ENCODE measurements at places on chromosomes 6 and 20.

DNA sequence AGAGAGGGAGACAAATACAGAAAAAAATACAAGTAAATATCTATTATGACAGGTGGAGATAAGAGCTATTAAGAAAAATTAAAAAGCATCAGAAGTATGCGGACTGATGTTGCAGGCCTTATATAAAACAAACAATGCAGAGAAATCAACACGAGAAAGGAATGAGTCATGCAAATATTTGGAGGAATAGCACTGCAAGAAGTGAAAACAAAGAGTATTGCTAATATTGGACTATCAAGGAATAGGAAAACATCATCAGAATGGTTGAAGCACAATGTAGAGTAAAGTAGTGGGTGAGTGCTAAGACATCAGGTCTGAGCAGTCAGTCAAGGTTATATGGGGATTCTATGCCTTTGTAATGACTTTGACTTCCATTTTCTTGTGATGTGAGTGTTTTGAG, 657.5 kb upstream of the GJE1 start:
- no peak for DNase-seq

DNA sequence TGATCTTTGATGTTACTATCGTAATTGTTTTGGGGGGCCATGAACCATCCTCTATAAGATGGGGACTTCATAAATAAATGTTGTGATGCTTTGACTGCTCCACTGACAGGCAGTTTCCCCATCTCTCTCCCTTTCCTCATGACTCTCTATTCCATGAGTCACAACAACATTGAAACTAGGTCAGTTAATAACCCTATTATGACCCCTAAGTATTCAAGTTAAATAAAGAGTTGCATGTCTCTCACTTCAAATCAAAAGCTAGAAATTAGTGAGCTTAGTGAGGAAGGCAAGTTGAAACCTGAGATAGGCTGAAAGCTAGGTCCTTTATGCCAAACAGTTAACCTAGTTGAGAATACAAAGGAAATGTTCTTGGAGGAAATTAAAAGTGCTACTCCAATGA, 491.0 kb downstream of the HAO1 start:
- no peak for DNase-seq

DNA sequence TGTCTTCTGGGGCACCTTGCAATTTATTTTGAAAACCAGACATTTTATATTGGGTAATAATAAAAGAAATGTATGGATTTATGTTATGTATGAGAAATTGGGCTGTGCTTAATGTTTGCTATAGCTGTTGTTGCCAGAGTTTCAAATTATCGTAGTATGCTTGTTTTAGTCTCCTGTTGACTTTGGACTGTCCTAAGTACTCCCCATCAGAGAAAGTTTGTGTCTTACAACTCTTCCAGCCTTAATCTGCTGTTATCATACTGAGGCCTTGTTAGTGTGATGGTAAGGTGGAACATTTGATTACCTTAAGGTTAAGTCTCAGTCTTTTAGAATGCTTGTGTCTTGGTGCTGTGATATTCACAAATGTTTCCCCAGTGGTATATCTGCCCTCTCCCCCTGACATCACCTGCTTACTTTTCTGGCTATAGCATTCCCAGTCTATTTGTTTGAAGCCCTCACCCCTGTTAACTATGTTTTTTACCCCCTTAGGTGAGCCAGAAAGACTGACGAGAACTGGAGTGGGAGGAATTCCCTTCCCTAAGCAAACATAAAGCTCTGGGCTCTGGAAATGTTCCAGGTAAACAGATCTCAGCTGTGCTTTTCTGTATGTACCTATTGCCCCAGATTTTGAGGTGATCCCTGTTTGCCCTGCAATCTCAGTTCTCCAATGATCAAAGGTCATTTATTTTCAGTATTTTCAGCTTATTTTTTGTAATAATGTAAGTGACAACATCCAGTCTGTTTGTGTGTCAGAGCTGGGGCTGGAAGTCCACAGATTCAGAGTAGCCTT, 581.1 kb upstream of the CITED2 start:
- no peak for DNase-seq

- no peak for DNase-seq
Measured at GRCh38 chr20:56004007-56004406, 1.3 kb downstream of the CBLN4 start.

- peak; percentile 29 for DNase-seq
Measured at GRCh38 chr6:43668151-43669028, 19.2 kb downstream of the MRPS18A start.

DNA sequence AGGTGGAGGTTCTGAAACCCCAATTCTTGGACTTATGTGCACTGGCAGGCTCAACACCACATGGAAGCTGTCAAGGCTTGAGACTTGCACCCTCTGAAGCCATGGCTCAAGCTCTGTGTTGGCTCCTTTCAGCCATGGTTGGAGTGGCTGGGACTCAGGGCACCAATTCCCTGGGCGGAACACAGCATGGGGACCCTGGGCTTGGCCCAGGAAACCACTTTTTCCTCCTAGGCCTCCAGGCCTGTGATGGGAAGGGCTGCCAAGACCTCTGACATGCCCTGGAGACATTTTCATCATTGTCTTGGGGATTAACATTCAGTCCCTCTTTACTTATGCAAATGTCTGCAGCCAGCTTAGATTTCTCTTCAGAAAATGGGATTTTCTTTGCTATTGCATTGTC, 26.2 kb upstream of the CLDN20 start:
- DNase-seq: no peak

DNA sequence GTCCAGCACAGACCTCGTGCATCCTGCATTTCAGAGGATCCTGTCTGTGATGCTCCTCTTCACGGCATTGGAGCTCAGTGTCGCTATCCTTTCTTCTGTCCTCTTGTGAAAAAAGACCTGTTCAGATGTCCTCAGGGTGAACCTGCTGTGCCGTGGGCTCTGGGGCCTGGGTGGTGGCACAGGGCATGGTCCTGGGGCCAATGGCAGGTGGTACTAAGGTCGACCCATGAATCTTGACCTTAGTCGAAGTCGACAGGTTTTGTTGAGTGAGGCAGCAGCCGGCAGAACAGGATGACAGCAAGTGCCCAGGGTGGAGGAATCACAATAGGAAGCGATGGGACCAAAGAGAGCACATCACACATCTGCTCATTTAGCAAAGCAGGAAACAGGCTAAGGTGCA, 22.0 kb upstream of the MAS1L start:
- no peak for DNase-seq

GRCh38 chr20:12072954-12073264, 155.2 kb downstream of the BTBD3 start:
- DNase-seq: no peak

DNA sequence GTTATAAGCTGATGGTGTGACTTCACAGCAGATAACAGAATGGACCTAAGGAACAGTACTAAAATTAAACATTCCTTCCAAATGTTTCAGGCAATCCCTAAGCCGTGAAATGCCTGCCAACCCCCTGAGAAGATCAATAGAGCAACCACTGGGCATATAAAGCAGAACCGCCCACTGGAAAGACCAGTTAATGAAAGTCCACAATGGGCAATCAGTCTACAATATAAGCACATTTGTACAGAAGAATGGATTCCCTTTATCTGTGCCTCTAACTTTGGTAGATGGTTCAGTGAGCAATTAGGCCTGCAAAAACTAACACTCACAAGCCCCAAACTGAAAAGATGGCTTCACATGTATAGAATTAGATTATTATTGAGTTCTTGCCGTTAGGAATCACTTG, 286.6 kb downstream of the UBE3D start:
- DNase-seq: no peak

DNA sequence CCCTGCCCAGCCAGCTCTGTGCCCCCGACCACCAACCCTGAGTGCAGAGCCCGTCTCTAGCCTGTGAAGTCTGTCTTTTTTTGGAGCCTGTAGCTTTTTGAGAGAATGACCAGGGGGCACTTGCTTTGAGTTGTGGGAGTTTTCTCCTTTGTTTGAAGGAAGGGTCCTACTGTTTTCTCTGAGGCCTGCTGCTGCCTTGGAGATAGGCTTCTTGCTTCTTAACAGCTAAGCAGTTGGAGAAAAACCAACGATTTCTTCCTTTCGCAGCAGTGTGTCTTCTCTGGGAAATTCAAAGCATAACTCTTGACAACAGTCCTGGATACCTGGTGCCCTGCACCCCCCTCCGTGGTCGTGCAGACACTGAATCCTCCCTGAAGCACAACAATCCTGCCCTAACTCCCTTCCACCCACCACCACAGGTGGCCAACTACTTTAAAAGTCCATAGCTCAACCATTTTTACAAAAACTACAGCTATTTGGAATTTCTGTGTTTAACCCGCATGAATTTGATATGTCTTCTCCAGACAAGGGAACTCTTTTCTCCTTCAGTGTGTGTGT, 61.0 kb downstream of the FAM50B start:
- no peak for DNase-seq

GRCh38 chr20:52290569-52290968, 99.0 kb upstream of the ZFP64 start:
- DNase-seq: no peak

- no peak for DNase-seq
Measured at GRCh38 chr20:14375416-14375985, 38.1 kb upstream of the FLRT3 start.

GRCh38 chr20:64142590-64142989, 21.7 kb upstream of the MYT1 start:
- no peak for DNase-seq

GRCh38 chr6:169944061-169944337, 192.6 kb downstream of the ERMARD start:
- no peak for DNase-seq

- DNase-seq: no peak
Measured at GRCh38 chr20:60142587-60142986, 184.4 kb downstream of the CDH26 start.

DNA sequence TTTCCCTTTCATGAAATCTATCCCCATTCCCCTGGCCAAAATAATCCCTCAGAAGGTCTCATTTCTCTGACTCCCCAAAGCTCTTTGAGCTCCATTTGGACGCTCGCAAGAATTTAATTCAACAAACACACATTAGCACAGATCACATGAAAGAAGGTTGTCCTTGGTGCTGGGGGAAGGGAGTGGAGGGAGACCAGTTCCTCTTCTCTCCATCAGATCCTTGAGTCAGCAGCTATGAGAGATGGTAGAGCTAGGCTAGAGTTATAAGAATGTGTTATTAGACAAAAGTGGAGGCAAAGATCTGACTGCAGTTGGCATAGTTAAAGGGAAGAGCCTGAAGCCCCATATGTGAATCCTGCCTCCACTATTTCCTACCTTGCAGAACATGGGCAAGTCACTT, 184.2 kb upstream of the CDYL start:
- no peak for DNase-seq

DNA sequence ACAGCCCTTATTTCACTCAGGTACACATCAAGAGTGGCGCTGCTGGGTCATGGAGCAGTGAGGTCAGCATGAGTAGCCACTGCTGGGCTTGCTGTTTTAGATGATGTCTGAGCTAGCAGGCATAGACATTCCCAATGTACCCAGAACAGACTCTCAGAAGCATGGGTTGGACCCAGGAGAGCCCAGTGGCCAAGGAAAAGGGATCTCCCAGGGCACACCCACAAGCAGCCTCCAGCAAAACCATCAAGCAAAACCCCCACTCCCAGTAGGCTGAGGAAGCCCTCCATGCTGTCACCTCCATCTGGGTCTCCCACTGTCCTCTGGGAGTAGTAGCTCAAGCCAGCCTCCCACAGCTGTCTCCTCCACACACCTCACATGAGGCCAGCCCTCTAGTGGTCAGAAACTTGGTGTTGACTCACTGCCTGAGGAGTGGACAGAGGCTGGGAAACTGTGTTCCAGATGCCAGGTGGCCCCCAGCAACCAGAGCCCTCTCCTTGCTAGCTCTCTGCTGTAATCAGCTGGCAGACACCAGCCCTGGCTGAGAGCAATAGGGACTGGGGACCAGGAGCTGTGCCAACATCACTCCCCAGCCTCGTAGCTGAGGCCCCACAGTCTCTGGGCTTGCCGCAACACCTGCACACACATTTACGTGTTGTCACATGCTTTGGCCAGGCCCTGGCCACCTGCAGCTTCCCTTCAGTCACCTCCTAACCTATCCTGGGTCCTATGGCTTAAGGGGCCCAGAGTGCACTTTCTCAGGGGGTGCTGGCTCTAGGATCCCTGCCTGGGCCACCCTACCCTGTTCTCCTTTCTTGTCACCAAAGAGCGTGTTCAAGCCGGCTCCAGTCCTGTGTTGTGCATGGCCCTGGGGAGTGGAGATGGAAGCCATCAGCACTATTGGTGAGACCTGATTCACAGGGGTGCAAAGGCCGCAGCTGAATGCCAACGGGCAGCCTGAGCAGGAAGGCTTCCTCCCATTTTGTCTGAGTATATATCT, 1.9 kb upstream of the AP5S1 start:
- peak; percentile 78 for DNase-seq

- DNase-seq: no peak
Measured at GRCh38 chr6:21360336-21360735, 233.2 kb upstream of the SOX4 start.

GRCh38 chr20:43988867-43989266, 74.2 kb downstream of the TOX2 start:
- DNase-seq: no peak

DNA sequence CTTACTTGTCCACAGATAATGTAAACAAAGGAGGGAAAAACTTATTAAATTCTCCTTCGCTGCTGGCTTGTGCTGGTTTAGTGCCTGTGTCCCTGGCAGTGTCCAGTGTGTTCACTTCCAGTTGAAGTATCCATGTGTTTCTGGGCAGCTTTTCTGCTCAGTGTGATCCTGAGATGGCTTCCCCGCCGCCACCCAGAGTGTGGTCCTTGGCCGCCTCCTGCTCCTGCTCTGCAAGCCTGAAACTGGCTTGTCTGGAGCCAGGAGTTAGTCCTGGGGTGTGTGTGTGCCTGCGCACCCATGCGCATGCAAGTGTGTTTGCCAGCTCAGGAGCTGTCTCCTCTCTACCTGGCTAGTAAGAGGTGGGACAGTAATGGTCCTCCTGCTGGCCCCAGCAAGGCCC, 7.2 kb downstream of the BTBD3 start:
- no peak for DNase-seq

- no peak for DNase-seq
Measured at GRCh38 chr6:90368001-90368400, 71.4 kb upstream of the BACH2 start.

DNA sequence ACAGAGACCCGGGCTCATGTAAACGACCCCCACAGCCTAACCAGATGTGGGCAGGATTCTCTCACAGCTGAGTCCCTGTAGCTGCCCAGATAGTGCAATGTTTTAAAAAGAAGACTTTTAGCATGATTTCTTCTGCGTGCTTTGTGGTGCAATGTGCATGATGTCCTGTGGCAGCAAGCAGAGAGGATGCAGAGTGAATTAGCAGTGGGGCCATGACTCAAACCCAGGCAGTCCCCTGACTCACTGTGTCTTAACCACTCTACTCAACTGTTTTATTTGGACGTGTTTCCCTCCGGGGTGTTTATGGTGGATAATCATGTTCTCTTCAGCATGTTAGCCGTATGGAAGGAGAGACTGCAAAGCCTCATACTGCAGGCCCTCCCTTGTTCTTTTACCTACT, 247.9 kb downstream of the SLC24A3 start:
- DNase-seq: no peak

DNA sequence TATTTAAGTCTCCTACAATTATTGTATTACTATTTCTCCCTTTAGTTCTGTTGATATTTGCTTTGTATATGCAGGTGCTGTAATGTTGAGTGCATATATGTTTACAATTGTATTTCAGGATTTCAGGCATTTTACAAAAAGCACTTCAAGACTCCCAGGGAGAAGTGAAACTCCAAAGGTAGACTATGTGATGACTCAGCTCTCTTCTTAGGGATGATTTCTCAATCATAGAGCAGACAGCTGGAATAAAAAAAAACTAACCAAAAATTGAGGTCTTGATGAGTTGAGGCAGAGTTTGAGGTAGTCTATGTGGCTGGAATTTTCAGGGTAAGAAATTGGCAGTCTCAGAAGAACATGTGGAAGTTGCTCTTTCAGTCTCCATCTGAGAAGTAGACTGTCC, 786.1 kb downstream of the TFAP2A start:
- no peak for DNase-seq
